ENCODE measurements at places on chromosomes 11 and 22.

GRCh38 chr11:65454311-65454695 is 31.7 kb downstream of the NEAT1 start:
- no peak for DNase-seq

- DNase-seq = no peak
These were observed 263.3 kb upstream of the SORL1-AS1 start for GRCh38 chr11:121716060-121716459.

- DNase-seq = no peak
These were observed 7.2 kb downstream of the ADAMTS15 start for GRCh38 chr11:130455483-130456127.

- no peak for DNase-seq
These were observed 4.1 kb upstream of the LYVE1 start for GRCh38 chr11:10572533-10572932.

- DNase-seq = no peak
These were observed 20.3 kb upstream of the NLRP6 start for GRCh38 chr11:257766-258493.

- peak; percentile 15 for DNase-seq
These were observed 29.1 kb upstream of the LMO2 start for GRCh38 chr11:33920838-33921613.

- no peak for DNase-seq
These were observed 10.2 kb upstream of the TLCD5 start for GRCh38 chr11:120314861-120315260.

- DNase-seq = no peak
These were observed 4.8 kb downstream of the MAPK1 start for GRCh38 chr22:21862386-21863245.

- no peak for DNase-seq
These were observed 1.6 kb downstream of the TMEM135 start for GRCh38 chr11:87039371-87039770.

- DNase-seq = no peak
These were observed 235.6 kb downstream of the FAT3 start for GRCh38 chr11:92460213-92460612.

DNA sequence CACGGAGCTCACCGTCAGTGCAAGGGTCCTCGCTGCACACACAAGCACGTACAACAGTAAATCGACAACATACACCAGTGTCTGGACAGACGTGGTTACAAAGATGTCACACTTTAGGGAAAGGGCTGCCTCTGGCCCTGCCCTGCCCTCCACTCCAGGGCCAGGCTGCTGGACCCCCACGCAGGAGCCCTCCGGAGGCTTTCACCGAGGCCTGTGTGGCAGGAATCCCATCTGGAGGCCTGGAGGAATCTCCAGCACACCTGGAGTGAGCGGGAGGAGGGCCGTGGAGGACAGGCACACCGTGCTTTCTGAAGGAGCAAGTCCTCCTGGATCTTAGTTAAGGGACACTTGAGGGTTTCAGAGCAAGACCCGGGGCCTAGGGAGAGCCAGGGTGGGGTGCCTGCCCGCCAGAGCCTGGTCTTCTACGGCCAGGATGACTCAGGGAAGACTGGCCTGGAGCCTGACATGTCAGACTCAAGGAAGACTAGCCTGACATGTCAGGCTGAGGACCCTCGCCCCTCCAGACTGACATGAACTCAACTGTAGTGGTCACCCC is 2.1 kb upstream of the PIM3 start:
- no peak for DNase-seq

GRCh38 chr11:8573777-8574176 is 20.3 kb downstream of the STK33 start:
- no peak for DNase-seq

- DNase-seq = no peak
These were observed 54.0 kb upstream of the GCAT start for GRCh38 chr22:37753746-37754145.

DNA sequence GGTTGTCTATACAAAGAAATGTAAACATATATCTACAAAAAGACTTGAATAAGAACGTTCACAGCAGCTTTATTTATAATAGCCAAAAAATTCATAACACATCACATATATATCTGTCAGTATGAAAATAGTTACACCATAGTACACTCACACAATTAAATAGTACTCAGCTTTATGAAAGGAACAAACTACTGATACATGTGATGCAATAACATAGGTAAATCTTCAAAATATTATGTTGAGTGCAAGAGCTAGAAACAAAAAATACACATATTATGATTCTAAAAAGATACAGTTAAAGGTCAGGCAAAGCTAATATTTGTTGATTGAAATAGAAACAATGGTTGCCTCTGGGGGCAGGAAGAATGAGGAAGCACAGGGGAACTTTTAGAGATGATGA is 6.6 kb downstream of the MRGPRX2 start:
- DNase-seq = no peak

DNA sequence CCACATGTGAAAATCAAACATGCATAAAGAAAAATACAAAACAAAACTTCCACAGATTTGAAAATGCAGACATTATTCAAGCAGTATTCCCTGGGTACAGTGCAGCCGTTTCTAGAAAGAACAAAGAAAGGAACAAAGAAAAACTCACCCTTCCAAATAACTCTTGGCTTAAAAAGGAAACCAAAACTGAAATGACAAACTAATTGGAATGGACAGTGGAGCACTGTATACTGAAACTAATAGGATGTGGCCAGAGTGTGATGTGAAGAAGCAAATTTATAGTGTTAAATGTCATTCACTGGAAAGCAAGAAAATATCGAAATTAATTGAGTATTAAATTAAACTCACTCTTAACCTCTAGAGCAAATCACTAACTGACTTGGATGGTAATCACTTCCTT is 55.4 kb downstream of the QSER1 start:
- DNase-seq = no peak

- no peak for DNase-seq
These were observed 39.1 kb upstream of the SPTBN2 start for GRCh38 chr11:66768088-66768521.

DNA sequence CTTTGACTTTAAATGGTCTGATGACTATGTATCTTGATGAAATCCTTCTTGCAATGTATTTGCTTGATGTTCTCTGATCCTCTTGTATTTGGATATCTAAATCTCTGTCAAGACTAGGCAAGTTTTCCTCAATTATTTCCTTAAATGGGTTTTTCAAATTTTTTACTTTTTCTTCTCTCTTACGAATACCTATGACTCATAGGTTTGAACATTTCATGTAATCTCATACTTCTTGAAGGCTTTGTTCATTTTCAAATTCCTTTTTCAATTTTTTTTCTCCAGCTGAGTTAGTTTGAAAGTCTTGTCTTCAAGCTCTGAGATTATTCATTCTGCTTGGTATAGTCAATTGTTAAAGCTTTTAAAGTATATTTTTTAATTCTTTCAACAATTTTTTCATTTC is 13.1 kb downstream of the OR10W1 start:
- DNase-seq = no peak

GRCh38 chr11:127818625-127819024 is 768.7 kb downstream of the ETS1 start:
- no peak for DNase-seq

- no peak for DNase-seq
These were observed 218.0 kb downstream of the ST3GAL4 start for GRCh38 chr11:126573325-126573978.

GRCh38 chr22:20238536-20238900 is 29.6 kb downstream of the RTN4R start:
- peak; percentile 28 for DNase-seq

GRCh38 chr11:92411431-92411830 is 186.8 kb downstream of the FAT3 start:
- DNase-seq = no peak

- no peak for DNase-seq
These were observed 4.1 kb downstream of the RIC3 start for GRCh38 chr11:8164746-8165145.

GRCh38 chr11:57354699-57355098 is 16.5 kb downstream of the P2RX3 start:
- DNase-seq = no peak

DNA sequence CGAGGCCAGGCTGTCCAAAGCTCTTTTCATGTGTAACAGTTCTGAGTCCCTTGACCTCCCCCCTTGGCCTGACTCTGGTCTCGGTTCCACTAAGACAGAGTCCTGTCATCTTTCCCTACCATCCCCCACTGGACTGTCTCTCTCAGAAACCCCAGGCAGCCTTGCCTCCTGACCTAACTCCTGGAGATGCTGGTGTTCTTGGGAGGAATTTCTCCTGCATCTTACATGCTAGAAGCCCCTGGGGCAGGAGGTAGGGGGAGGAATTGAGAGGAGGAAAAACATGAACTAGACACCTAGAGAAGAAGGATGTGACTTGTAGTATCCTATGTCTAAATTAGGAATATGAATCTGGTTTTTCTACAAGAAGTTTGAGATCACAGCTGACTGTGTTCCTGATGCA is 648 bp upstream of the IL18BP start:
- no peak for DNase-seq

DNA sequence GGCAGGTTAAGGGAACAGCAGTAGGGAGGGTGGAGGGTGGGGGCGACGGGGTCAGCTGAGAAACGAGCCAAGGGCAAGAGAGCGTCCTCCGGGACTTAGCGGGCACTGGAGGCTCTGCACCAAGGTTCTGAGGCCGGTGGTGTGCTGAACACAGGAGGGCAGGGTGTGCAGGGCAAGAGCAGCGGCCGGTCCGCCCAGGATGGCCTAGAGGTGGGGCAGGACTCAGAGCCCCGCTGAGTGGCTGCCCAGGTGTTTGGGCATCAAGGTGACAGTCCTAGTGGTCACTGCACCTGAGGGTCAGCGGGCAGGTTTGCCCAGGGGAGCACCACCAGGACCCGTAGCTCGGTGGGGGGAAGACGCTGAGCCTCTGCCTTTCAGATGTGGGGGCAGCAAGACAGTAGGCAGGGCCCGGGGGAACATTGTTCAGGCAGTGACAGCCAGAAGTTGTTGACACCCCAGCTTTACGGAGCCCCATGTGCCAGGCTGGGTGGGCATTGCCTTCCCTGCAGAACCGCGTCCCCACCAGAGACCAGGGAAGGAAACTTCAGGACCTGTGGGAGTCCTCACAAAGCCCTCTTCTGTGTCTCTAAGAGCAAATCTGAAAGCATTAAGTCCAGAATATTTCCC is 4.5 kb upstream of the TTLL8 start:
- no peak for DNase-seq

DNA sequence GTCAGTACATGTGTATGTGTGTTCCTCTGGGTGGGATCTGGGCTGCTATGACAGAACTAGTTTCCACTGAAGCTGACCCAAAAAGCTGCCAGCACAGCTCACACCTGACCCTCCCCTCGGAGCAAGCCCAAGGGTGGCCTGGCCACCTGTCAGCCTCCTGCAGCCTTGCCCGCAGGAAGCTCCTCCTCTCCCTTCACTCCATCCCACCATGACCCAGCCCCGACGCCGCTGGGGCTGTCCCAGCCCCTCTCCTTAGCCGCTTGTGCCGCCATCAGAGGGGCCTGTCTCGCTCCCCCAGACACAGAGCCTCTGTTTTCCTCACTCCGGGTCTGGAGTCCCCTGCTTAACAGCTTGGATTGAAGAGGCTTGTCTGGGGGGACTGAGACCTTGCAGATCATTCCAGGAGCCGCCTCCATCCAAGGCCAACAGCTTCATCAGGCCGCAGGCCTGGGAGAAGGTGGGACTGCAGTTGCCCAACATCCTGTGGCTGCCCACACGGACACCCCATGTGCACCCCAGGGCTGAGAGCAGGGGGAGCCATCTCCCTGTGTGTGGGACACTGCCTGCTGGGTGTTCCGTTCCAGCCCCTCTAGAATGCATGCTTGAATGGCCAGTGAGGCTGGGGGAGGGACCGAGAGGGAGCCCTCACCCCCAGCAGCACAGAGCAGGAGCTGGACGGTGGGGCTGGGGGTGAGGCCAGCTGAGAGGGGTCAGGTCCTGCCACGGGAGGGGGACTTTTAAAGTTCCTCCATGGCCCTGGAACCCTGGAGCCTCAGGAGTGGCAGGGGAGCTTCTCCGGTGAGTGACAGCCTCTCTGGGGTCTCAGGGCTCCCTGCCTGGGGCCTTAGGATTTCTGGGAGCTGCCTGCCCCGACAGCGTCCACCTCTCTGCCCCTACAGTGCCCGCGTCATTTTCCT is 696 bp downstream of the MRGPRF start:
- DNase-seq = no peak

GRCh38 chr11:23370580-23371275 is 510.5 kb upstream of the CCDC179 start:
- no peak for DNase-seq

- DNase-seq = no peak
These were observed 32.3 kb downstream of the OSBPL5 start for GRCh38 chr11:3132831-3133260.

GRCh38 chr11:76243193-76243956 is 37.1 kb upstream of the WNT11 start:
- no peak for DNase-seq

- DNase-seq = no peak
These were observed 9.6 kb upstream of the EMID1 start for GRCh38 chr22:29195964-29196666.

DNA sequence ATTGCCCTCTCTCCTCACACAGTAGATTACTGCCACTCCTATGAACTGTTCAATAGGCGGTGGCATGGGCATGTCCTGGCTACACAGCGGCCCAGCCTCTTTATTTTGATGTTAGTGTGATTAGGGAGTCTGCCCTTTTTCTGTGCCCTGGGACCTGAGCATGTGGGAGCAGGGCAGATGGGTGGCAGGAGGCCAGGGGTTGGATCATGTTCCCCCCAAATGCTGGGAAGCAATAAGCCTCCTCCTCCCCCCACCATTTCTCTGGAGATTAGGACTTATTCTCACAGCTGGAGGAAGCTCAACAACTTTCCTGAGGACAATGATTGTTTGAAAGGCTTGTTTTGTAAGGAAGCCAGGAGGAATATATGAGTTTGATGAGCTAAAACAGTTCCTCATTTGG is 848 bp downstream of the HEPN1 start:
- DNase-seq = no peak

DNA sequence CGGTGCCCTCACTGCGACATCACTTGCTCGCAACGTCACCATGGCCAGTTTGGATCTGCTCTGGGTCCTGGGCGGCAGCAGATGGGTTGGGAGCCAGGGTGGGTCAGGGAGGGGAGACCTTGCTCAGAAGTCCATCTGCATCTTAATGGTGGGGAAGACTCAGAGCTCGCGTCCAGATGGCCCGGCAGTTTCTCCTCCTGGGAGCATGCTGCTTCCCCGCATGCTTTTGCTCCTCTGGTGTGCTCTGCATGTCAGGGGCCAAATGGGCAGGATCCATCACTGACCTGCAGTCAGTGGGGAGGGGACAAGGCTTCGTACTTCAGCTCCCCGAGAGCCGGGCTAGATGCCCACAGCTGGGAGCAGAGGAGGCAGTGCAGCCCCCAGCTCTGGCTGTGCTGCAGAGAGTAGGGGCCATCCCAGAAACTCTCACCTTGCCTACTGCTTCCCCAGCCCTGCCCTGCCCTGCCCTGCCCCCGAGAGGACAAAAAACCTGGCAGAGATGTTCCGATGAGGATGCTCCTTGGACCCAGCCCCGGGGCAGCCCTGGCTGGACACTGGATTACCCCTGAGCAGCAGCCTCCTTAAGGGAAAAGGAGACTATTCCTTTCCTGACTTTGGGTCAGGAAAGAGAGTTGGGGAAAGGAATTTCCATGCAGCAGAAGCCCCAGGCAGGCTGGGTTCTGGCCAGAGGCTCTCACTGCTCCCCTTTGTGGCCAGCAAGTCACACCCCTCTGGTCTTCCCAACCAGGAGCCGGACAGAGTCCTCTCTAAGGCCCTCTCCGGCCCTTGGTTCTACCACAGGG is 149.9 kb downstream of the PKNOX2 start:
- no peak for DNase-seq

Data from stimulated activated naive CD4-positive, alpha-beta T cell treated with Interleukin-2 at 50 U/mL for 16 hours (primary cell).